ENCODE measurements at places on chromosomes 1 and 21.
A peak's percentile ranks its signal among the peaks of the same experiment; 100 is the strongest.

DNA sequence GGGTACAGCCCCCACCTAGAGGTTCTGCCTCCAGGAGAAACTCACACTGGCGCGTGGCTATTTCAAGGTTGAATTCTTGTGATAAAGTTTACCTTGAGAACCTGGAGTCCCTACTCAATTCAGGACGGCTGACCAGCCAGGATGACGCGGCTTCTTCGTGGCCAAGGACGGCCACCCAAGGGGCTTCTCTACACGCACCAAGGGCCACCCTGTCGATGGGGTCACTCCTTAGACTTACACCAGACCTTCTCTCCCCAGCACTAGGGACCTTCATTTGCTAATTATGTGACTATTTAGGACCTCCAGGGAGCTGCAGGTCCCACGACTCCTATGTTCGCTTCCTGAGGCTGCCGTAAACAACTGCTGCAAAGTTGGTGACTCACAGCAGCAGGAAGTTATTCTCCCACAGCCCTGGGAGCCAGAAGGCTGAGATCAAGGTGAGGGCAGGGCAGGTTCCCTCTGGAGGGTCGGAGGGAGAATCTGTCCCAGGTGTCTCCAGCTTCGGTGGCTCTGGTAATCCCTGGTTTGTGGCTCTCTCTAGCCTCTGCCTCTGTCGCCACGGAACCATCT, 135.9 kb downstream of the NPHP4 start:
- no peak for DNase-seq

DNA sequence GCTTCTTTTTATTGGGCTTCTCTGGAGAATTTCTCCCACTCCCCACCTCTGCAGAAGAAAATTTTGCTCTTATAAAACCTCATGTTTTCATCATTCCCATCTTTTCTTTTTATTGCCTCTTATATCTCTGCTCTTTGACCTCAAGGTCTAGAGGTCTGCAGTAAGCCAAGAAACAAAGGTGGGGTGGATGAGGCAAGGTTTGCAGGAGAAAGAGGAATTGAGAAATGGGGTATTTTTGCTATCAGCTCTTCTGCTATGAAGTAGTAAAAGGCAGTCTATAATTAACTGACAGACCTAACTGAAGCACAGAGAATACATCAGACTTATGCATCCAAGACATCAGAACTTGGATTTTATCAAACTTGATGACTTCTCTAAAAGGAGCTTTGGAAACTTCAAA, 22.9 kb downstream of the SYT11 start:
- no peak for DNase-seq

- DNase-seq = no peak
Measured at GRCh38 chr1:177686933-177687332, 282.9 kb downstream of the SEC16B start.

DNA sequence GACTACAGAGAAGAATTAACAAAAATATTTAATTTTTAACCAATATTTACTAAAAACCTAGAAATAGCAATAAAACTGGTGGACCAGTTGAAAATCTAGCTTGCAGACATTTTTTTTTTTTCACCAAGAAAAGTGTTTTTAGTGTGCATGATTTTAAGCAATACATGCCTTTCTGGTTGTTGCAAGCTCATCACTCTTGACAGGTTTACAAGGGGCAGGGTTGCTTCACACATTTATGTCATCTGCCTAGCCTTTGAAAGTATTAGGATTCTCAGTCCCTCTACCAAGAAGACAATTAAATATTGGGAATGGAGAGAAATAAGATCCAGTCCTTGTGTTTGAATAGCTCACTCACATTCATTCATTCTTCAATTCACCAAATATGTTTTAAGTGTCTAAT, 53.8 kb upstream of the LYPLAL1 start:
- DNase-seq = no peak

DNA sequence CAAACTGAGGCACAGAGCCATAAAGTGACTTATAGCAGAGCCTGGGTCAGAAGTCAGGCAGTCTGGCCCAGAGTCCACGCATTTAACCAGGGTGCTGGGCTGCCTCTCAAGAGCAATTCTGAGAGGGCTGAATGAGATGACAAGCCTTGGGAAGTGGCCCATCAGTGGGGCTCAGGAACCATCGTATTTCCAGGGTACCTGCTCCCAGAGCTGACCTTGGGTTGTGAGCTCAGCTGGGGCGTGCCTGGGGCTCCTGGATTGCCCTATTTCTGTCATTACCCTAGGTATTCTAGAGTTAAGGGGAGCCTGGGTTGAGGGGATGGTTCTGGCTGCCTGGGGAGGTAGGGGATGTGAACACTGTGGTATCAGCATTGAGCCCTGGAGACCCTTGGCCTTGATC, 49.4 kb downstream of the LGR6 start:
- no peak for DNase-seq

DNA sequence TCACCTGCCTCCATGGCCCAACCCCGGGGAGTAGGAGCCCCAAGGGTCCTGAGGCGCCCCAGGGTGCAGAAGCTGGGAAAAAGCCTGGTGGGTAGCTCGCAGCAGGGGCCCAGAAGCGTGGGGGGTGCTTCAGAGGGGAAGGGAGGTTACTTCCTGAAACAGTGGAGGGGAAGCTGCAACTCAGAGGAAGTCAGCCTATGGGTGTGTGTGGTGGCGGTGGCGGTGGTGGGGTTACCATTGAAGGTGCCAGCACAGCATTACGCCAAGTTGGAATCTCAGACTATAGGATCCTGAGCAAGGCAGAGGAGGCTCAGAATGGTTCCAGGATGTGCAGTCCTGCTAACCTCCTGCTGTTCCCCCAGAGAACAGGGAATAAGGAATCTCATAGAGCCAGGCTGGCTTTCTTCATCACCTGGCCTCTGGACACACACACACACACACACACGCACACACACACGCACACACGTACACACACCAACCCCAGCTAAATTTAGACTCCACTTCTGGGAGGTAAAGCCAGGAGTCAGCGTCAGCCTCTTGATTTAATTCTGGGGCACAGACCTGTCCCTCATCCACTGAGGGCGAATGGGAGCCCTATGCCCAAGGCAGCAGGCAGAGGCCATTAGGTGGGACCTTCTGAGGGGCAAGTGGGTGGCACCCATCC, 1.3 kb downstream of the DENND4B start:
- DNase-seq = peak; percentile 53

DNA sequence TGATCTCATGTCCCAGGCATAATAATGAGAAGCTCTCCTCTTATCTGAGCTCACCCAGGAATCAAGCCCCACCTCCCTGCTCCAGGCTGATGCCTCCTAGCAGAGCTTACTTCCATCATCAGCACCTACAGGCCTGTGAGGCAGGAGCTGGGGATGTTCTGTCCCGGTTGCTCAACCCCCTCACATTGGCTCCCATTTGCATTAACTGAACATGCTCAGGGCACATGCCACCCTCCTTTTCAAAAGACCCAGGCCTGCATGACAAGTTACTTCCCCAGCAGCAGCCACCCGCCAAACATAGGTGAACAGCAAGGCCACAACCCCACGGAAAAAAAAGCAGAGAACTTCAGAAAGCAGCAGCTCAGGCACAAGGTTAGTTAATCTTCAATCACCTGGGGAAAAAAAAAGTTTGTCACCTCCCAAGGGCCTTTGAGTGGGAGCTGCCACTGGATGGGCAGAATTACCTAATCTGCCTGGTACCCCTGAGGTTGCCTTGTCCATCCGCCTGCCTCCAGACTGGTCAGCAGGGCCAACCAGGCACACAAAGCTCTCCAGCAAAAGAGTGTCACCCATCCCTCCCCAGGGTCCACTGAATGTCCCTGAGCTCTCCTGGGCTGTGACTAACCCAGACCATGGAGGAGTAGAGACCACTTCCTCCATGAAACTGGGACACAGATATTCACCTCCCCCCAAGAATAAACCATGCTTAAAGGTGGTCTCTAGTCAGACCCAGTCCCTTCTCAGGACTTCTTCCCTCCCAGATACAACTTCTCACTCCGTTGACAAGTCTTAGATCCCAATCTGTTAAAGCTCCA, 4.4 kb downstream of the KCNN3 start:
- no peak for DNase-seq

- DNase-seq = no peak
Measured at GRCh38 chr1:16900751-16901150, 5.0 kb downstream of the RNU1-2 start.

GRCh38 chr21:44682580-44683151, 703 bp upstream of the KRTAP12-1 start:
- DNase-seq = no peak

DNA sequence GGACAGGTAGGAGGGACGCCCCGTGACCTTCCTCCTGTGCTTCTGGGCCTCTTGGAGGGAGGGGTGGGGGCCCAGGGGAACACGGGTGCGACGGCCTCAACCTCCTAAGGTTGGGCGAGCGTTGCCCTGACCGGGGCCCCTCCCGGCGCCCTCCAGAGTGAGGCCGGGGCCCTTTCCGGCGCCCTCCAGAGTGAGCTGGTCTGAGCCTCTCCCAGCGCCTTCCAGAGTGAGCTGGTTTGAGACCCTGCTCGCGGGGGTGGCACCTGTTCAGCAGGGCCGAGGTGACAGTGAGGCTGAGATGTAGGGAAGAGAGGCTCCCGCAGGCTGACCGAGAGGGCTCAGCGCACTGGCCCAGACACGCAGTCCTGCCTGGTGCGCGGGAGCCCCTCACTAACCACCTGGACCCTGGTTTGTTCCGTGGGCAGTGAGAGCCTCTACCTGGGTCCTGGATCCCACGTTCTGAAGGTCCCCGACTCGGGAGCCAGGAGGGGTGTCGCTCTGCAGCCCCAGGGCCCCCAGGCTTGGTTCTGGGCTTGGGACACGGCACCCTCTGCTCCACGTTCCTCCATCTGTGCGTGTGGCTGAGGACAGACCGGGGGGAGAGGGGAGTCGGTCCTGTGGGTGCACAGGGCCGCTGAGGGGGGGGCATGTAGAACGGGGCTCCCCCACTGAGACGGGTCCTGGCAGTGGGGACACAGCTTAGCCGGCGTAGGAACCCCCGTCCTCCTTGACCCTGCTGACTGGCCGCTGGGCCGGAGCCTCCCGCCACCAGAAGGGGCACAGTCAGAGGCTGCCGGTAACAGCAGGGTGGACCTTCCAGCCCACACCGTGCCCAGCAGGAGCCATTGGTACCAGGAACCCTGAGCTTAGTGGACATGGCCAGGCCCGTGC, 1.4 kb downstream of the COL6A1 start:
- no peak for DNase-seq

DNA sequence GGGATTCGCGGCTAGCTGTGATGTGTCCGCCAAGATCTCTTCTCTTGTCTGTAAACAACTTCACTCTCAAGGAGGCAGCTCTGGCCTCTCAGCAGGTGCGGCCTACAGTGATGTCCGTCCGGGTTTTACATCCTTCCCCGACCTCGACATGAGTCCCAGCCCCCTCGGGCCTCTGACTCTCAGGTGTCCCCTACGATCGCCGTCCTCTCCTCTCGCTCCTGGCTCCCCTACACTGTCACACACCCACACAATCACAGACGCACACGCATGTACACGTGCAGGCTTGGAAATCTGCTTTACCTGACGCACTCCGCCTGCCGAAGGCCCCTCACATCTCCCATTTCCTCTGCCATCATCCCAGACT, 797 bp upstream of the RSPH1 start:
- no peak for DNase-seq

DNA sequence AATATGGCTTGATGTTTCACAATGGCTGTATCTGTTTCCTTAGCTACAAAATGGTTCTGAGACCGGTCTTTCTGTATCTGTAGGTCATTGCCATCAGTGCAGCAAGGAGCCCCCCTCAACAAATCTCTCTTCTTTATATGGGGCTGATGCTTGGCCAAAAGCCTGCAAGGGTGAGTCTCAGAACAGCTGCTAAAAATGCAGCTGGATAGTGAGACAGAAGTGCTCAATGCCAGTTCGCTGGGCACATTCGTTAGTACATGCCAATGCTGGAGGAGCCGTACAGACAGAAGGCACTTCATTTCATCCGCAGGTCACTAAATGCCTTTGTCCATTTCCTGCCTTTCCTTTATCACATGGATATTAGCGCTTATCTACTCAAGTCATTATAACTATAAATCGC, 67.3 kb downstream of the RUNX1 start:
- no peak for DNase-seq

DNA sequence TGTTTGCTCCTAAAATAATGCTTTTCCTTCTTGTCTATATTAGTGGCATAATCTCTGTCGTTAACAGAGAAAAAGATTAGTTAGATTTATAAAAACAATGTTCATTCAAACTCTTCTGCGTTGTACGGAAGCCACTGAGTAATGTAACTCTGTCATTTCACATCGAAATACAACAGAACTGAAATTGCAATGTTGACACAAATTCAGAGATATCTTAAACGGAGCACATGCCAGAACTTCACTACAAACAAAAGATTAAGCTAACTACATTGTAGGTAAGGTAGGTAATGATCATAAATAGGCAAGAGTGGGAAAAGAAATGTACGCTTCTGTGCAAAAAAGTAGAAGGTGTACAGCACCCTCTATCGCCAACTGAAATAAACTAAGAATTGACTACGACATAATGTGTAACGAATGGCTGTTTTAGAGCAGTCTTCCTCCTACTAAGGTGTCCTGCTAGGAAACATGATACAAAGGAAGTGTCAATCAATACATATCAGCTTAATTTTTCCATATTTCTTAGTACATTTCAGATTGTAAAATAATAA, 56.6 kb downstream of the PCNX2 start:
- no peak for DNase-seq

DNA sequence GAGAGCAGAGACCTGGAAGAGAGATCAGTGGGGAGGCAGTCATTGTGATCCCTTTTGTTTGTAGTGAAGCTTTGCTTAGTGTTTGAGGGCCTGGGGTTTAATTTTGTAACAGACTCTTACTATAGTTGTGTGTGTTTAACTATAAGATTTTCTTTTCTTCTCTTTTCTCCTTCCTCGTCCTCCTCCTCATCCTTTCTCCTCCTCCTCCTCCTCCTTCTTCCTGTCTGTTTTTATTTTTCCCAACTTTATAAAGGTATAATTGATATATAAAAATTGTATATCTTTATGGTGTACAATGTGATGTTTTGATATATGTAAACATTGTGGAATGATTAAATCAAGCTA, 71.2 kb upstream of the MACF1 start:
- no peak for DNase-seq

DNA sequence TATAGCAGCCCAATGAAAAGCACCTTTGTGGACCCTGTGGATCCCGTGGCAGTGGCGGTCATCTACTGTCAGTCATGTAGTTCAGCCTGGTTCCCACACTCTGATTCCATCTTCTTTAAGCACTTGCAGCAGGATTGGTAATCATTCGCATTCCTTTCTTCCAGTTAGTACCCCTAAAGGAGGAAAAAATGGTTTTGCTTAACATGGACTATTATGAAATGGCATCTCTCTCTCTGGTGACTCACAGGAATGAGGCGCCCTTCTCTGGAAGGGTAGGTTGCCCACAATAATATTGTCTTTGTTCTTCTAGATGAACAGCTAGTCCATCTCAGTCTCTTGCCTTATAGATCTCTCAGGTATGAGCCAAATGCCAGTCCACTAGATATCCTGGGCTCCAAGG, 127.9 kb upstream of the MROH9 start:
- peak; percentile 35 for DNase-seq

DNA sequence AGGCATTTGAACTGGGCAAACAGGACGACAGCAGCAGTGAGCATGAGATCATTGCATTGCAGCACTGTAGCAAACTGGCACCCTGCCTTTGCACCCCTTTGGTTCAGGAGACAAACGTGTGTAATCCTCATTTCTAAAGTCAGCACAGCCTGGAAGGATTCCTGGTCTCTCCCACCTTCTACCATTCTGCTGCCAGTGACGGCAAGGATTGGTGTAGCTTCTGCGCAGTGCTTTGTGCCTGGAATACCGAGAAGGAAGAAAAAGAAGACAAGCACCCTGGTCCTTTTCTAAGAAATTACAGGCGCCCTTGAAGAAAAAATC, 805.3 kb downstream of the USP25 start:
- peak; percentile 33 for DNase-seq

- DNase-seq = no peak
Measured at GRCh38 chr1:3894626-3895278, 5.3 kb downstream of the C1orf174 start.

GRCh38 chr1:235745503-235746136, 96.0 kb upstream of the GNG4 start:
- DNase-seq = no peak

Data from AG08396 (cell line).